GM13976 (cell line): ENCODE measurements at places on chromosomes 16 and 17.

DNA sequence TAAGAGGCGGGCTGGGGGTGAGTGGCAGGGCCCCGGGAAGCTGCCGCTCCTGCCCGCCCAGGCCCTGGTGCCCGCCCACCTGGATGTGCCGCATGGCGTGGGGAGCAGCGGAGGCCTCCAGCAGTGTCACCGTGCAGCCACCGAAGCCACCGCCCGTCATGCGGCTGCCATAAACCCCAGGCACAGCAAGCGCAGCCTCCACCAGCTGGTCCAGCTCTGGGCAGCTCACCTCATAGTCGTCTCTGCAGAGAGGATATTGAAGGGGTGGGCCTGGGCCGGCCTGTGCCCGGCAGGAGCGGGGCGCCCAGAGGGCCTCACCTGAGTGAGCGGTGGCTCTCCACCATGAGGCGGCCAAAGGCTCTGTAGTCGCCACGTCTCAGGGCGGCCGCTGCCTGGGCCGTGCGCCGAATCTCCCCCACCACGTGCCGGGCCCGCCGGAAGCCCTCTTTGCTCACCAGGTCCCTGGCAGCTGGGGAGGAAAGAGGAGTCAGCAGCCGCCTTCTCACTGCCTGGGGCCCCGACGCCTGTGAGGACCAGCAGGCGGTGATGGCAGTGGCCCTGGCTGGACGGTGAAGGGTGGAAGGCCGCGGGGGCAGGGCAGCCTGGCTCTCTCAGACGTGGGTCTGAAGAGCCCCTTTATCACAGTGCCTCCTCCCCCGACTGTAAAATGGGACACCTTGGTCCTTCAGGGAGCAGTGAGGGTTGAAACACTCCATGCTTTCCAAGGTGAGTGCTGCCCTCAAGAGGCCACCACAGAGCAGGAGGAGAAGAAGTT, 6.7 kb downstream of the GALK1 start:
- DNase-seq = no peak

- no peak for DNase-seq
Observed at GRCh38 chr16:86661706-86662105, 83.4 kb downstream of the FOXL1 start.

DNA sequence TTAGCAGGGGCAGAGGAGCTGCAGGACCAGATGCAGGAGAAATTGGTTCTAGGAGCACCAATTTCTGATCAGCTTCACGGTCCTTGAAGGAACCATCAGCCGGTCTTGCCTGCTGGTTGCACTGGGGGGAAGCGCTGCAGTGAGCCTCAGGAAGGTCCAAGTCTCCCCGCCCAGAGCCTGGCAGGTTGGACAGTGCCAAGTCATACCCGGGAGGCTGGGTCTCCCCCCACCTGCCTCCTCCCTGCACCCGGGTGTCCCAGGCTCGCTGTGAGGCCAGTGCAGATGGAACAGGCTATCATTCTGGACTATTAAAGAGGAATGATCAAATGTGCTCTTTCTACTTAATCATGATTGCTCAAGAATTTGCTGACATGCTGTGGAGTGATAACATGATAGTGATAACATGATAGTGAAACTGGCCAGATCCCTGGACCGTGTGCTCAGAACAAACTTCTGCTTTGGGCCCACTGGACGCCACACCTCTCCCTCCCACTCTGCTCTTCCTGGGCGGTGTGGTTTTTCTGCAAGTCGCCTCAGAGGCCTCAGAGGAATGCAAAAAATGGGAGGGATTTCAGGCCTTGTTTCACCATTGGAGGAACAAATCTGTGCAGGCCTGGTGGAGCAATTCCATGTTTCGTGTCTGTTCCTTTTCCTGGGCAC, 236.0 kb downstream of the IRF8 start:
- no peak for DNase-seq

GRCh38 chr16:77777745-77778144, 10.6 kb upstream of the VAT1L start:
- DNase-seq = no peak

GRCh38 chr17:8105957-8106398, 12.3 kb downstream of the ALOXE3 start:
- no peak for DNase-seq

GRCh38 chr16:30491744-30492308, 19.3 kb downstream of the ITGAL start:
- DNase-seq = no peak

DNA sequence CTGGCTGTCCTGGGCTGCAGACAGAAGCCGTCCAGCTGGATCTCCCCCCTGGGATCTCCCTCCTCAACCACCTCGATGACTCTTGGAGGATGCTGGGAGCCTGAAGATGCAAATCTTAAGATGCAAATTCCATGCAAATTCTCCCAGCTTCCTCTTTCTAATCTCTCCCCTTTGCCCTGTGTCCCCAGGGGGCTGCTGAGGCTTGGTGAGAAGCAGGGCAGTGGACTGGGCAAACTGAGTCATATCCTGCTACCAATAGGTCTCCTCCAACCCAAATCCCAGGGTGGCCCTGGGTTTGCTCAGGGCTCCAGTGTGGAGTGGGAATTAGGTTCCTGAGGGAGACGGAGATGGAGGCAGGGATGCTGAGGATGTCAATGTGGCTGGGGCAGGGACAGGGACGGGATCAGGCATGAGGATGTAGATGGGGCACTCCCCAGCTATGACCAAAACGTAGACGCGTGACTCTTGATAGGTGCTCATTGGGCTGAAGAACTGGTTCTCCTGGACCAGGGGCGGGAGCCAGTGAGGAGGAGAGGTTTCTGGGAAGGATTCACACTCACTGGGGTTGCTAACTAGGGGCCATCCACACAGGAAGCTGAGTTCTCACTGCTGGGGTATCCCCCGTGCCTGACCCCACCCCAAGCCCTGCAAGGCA, 3.6 kb upstream of the ALOX12B start:
- DNase-seq = peak; percentile 71

- peak; percentile 42 for DNase-seq
Observed at GRCh38 chr16:27547134-27547533, 2.6 kb downstream of the GTF3C1 start.

DNA sequence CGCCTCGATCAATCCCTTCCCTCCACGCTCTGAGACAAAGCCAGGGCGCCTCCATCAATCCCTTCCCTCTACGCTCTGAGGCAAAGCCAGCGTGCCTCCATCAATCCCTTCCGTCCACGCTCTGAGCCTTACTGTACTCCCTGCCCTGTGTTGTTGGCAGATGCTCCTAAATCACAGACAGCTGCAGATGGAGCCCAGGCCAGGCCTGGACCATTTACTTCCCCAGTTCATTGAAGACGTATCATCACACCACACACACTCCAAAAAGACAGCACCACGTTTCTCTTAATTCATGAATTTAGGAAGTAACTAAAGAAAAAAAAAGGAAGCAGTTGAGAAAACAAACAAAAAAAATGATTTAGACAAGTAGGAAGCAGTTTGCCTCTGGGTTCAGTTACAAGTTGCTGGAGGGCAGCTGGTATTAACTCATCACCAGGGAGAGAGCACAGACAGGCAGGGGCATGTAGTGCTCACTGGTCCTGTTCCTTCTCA, 7.4 kb upstream of the CD300LD start:
- DNase-seq = no peak

DNA sequence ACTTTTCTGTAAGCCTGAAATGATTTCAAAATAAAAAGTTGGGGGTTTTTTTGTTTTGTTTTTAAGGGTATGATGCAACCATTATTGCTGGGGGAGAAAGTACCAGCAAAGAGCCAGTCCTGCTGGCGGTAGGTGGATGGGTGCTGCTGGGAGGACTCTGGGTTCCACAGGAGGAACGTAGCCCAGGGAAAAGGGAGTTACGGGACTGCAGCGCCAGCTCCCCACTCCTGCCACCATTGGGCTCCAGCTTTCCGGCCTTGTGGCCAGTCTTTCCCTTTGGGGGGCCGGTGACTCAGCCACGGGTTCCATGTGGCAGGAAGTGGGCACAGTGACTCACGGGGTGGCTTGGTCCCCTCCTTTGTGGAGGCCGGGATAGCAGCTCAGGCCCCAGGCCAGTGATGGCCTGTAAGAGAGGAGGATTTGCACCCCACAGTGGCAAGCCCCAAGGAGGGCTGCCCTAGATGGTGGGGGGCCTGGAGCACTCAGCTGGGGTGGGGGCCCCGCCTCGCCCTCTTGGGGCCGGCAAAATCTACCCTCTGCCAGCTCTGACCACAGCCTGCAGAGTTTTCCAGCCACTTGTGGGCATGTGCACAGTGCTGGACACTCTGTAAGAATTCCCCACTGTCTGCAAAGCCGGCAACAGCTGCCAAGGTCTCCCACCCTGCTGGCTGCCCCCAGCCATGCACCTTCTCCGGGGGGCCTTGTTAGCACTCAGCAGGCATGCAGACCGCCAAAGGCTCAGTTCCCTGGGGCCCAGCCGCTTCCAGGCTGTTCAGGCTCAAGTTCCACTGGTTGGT, 30.4 kb downstream of the SOCS3 start:
- no peak for DNase-seq

GRCh38 chr16:84059946-84060901, 17.6 kb upstream of the SLC38A8 start:
- no peak for DNase-seq
